Heart right ventricle (tissue), 16 donors: ENCODE measurements at places on chromosomes 6 and 20. TPM values are rescaled to one million over a fixed set of nuclear protein-coding genes. Genes with fewer than 3 reads are reported as not detected.

The ZC3H12D gene
- 0.19 TPM for polyA plus RNA-seq

The CLPSL2 gene
- not detected for polyA plus RNA-seq

The SPATA25 gene
- 0.65 TPM for polyA plus RNA-seq

The TRIM15 gene
- not detected for polyA plus RNA-seq

The SLC17A3 gene
- polyA plus RNA-seq, result not detected

DNA sequence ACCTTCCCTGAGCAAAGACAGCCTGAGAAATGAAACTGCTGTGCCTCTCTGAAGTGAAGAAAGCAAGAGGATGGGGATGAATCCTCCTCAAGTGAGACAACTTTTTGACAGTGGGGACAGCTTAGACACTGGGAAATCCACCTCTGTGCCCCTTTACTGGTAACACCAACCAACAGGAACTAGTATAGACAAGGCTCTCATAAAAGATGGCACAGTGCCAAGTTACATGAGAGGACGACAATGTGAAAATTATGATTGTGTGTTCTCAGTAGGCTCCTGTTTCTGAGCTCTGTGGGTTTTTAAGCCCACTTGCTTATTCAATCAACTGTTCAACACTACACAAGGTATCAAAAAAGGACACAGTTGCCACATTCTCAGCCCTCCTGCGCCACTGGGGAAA lies 41.6 kb upstream of the LYRM2 start:
- no peak overlapping the region for H3K4me3 ChIP-seq
- no peaks in the 10 kb centered on the region for H3K27me3 ChIP-seq
- H3K36me3 ChIP-seq, result peaks cover 98% of the 10 kb centered on the region
- H3K27ac ChIP-seq, result no peak overlapping the region

DNA sequence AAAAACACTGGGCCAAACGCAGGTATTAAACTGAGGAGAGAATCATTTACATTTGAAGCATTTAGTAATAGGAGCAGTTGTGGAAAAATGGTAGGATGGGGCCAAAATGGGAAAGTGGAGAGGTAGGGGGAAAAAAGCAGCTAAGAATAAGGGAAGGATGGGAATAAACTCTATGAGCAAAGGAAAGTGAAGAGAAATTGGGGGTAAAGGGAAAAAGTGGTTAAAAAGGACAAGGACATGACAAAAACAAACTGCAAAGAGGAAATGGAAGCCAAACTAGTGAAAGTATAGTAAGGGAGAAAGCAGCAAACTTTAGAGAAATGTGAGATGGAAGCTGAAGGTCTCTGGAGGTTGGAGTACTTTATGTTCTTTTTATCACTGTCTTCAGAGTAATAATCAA lies 6.2 kb upstream of the ZSCAN16 start:
- no peak overlapping the region for H3K4me3 ChIP-seq
- H3K27me3 ChIP-seq, result no peaks in the 10 kb centered on the region
- H3K4me1 ChIP-seq, result no peaks in the 10 kb centered on the region
- H3K27ac ChIP-seq, result no peak overlapping the region
- no peak for DNase-seq
- peaks cover 27% of the 10 kb centered on the region for H3K36me3 ChIP-seq

- no peaks in the 10 kb centered on the region for H3K27me3 ChIP-seq
- H3K4me1 ChIP-seq, result no peaks in the 10 kb centered on the region
- no peaks in the 10 kb centered on the region for H3K36me3 ChIP-seq
- no peak for DNase-seq
Observed at GRCh38 chr6:135251498-135252441, 70.7 kb downstream of the MYB start.

DNA sequence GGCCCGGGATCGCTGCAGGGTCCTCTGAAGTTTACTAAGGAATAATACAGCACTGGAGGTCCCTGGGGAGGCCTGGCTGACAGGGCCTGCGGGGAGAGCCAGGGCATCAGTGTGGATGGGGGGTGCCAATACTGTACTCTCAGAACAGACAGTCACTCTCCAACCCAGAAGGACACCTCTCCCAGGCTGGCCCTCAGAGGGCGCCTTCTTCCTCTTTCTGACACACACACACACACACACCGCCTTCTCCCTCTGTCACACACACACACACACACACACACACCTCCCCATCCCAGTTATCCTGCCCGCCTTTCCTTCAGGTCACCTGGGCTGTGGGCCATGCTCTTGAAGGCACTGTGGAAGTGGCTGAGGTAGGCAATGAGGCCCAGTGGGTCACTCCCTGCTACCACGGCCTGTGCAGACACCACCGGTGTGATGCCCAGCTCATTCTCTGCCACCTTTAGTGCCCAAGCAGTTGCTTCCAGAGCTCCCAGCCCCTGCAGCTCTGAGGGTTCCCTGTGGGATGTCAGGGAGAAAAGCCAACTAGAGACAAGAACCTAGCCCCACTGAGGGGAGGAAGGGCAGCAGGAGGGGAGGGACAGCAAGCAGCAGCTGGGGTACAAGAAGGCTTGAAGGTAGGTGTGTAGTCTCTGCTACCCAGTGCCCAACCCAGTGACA lies 7.5 kb downstream of the SMPD2 start:
- DNase-seq, result no peak
- no peak overlapping the region for H3K27ac ChIP-seq
- H3K27me3 ChIP-seq, result no peaks in the 10 kb centered on the region
- H3K36me3 ChIP-seq, result no peaks in the 10 kb centered on the region
- H3K4me1 ChIP-seq, result no peaks in the 10 kb centered on the region

DNA sequence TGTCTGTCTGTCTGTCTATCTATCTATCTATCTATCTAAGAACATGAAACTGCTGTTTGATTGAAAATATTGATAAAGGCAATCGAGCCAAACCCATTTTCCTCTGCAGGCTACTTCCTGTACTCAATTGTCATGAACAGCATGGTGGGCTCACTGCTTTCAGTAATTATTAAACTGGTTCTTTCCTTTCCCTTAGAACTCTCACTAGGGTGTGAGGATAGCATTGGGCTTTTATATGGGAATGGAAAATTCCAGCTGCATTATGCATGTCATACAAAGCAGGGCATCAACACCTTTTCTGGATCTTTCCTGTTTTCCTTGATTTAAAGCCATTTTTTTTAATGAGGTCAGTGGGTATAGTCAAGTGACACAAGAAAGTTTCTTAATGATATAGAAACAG lies 161.0 kb upstream of the SYNCRIP start:
- H3K4me1 ChIP-seq, result no peaks in the 10 kb centered on the region
- H3K27me3 ChIP-seq, result no peaks in the 10 kb centered on the region
- H3K36me3 ChIP-seq, result no peaks in the 10 kb centered on the region
- H3K4me3 ChIP-seq, result no peak overlapping the region
- DNase-seq, result no peak
- H3K27ac ChIP-seq, result no peak overlapping the region

DNA sequence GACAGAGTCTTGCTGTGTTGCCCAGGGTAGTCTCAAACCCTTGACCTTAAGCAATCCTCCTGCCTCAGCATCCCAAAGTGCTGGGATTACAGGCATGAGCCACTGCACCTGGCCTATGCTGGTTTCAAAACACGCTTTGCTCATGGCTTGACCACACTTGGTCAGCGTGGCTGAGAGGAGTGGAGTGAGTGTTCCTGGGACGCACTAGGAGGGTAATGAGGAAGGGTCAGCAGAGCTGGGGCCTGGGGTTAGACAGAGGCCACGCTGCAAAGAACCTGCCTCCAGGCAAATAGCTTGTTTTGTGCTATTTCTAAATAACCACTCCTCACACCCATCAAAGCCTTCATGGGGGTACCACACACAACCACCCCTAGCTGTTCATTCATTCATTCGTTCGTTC lies 77.9 kb upstream of the TOX2 start:
- peaks cover 9% of the 10 kb centered on the region for H3K27me3 ChIP-seq
- no peak for DNase-seq
- H3K4me1 ChIP-seq, result no peaks in the 10 kb centered on the region
- H3K27ac ChIP-seq, result no peak overlapping the region
- H3K4me3 ChIP-seq, result no peak overlapping the region

GRCh38 chr20:38764567-38765318 lies 16.5 kb downstream of the ACTR5 start:
- H3K36me3 ChIP-seq, result peaks cover 100% of the 10 kb centered on the region
- no peaks in the 10 kb centered on the region for H3K4me1 ChIP-seq
- H3K27me3 ChIP-seq, result no peaks in the 10 kb centered on the region
- no peak for DNase-seq

- H3K4me3 ChIP-seq, result no peak overlapping the region
- no peak for DNase-seq
- H3K27ac ChIP-seq, result no peak overlapping the region
- no peaks in the 10 kb centered on the region for H3K36me3 ChIP-seq
- no peaks in the 10 kb centered on the region for H3K4me1 ChIP-seq
- H3K27me3 ChIP-seq, result peaks cover 17% of the 10 kb centered on the region
Observed at GRCh38 chr6:168155821-168156741, 77.1 kb upstream of the FRMD1 start.

DNA sequence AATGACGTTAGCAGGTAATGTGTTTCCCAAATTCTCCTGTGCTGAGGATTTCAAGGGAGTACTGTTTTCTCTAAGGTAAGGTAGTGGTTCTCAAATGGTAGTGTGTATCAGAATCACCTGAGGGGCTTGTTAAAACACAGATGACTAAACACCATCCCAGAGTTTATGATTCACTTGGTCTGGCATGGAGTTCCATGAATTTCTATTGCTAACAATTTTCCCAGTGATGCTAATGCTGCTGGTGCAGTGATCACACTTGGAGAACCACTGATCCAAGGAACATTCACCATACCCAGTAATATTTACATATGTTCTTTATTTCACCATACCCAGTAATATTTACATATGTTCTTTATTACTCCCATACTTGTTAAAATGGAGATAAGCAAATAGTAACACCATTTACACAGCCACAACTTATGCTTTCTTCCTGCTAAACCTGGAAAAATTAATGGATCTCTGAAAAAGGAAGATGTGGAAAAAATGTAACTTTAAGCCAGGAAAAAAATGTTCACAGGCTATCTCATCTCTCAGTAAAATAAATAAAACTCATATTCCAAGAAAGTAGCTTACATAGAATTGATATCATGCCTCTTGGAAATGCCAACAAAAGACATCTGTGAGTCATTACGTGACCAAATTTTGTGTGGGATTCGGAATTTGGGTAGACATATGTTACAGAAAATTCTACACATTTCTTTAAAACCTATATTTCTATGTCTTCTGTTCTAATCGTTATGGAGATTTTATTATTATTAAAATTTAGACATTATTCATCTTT lies 129.5 kb downstream of the MMUT start:
- no peaks in the 10 kb centered on the region for H3K36me3 ChIP-seq
- no peak overlapping the region for H3K27ac ChIP-seq
- H3K4me1 ChIP-seq, result no peaks in the 10 kb centered on the region
- DNase-seq, result no peak
- no peak overlapping the region for H3K4me3 ChIP-seq

- H3K27ac ChIP-seq, result no peak overlapping the region
- H3K36me3 ChIP-seq, result no peaks in the 10 kb centered on the region
Observed at GRCh38 chr6:142886431-142887170, 58.4 kb downstream of the HIVEP2 start.

DNA sequence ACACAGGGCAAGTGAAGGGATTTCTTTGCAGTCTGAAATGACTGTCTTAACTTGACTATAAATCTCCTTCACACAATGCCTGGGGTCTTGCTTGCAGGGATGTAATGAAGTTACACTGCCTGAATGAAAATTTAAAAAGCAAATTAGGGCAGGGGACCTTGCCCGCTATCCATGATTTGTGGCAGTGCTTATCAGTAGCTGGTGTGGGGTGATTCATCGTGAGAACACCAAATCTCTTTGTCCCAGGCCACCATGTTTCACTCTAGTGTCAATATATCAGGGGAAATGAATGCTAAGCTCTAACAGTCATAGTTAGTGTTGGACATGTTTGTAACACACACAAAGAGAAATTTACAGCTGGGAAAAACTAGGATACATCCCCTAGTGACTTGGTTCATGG lies 713.7 kb upstream of the EPHA7 start:
- H3K36me3 ChIP-seq, result no peaks in the 10 kb centered on the region
- no peak overlapping the region for H3K4me3 ChIP-seq
- no peaks in the 10 kb centered on the region for H3K27me3 ChIP-seq
- no peak overlapping the region for H3K27ac ChIP-seq
- DNase-seq, result no peak
